ENCODE measurements at places on chromosomes 2 and 18.

DNA sequence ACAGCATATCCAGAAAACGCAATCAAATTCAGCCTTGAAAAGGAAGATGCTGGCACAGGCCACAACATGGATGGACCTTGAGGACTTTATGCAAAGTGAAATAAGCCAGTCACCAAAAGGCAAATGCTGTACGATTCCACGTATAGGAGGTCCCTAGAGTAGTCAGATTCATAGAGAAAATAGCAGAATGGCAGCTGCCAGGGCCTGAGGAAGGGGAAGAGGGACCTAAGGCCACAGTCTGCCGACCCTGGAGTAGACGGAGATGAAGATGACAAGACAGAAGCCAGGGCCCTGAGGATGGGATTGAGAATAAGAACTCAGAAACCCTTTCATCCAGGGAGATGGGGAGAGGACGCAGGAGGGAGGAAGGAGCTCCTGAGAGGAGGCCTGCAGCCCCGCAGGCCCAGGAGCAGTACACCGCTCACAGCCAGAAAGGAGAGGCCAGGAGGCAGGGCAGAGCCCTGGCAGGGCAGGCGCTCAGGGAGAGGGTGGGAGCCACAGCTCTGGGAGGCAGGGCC, 8.1 kb upstream of the MTERF4 start:
- no peak for DNase-seq

DNA sequence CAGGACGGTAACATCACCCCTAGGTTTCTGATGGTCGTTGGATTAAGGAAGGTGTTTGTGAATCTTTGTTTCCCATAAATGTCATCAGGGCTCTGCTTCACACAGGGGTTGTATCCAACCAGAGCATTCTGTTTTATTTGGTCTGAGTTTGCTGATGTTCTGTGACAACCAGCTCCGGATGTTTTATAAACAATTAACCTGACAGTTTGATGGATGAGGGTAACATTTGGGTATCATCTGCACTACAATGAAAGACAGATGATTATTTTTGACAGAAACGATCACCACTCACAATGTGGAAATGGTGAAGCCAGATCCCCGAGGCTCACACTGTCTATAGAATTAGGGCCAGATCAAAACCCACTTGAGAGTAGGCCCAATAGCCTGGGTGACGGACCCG, 107.1 kb downstream of the CDC42EP3 start:
- DNase-seq, result no peak

- no peak for DNase-seq
These were observed 127.9 kb downstream of the UXS1 start for GRCh38 chr2:106065983-106066820.

DNA sequence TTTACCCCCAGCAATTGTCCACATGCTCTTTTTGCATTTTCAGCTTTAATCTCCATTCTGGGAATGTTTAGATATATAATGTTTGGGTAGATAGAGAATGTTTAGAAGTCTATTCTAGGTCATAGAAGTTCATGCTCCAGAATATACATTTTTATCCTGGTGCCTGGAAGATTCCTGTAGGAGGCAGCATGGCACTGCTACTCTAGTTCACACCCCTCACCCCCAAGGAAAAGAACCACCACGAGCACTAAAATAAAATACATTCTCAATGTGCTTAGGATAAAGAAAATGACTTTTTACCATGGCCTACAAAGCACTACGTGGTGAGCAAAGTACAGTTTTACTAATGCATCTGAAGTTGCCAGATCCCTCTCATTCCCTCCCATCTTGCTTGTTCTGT, 53.8 kb downstream of the MYO1B start:
- no peak for DNase-seq

DNA sequence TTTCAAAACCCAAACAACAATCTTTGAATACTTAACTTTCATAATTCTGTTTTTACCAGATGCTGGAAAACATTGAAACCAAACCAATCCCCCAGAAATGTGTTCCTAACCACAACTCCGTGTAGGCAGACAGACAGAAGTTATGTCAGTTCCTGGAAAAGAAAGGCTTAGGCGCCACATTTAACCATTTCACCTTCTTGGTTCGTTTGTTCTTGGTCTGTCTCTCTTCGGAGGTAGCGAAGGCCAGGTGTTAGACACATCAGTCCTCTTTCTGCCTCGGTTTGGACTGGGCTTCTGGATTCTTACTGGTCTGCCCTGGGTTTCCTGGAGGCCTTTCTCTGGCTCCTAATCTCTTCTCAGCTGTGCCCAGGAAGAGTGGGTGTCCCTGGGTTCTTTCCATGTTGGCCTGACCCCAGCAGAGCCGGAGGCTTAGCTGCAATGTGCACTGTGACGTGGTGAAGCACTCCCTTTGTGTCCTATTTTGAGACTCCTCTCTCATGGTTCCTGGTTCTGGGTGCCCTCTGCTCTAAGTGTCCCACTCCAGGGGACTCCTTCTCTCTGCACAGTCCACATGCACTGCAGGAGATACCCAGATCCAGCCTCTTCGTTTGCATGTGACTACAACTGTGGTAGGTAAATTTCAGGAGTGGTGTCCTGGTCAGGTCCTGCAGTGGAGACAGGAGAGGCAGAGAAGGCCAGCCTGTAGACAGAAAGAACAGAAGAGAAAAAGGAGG, 23.1 kb upstream of the RAB31 start:
- no peak for DNase-seq

- DNase-seq, result no peak
These were observed 99.3 kb downstream of the TPO start for GRCh38 chr2:1512321-1513289.

GRCh38 chr2:8154270-8154669, 527.6 kb upstream of the ID2 start:
- no peak for DNase-seq

GRCh38 chr18:62898359-62898758, 183.0 kb downstream of the PHLPP1 start:
- DNase-seq, result no peak

DNA sequence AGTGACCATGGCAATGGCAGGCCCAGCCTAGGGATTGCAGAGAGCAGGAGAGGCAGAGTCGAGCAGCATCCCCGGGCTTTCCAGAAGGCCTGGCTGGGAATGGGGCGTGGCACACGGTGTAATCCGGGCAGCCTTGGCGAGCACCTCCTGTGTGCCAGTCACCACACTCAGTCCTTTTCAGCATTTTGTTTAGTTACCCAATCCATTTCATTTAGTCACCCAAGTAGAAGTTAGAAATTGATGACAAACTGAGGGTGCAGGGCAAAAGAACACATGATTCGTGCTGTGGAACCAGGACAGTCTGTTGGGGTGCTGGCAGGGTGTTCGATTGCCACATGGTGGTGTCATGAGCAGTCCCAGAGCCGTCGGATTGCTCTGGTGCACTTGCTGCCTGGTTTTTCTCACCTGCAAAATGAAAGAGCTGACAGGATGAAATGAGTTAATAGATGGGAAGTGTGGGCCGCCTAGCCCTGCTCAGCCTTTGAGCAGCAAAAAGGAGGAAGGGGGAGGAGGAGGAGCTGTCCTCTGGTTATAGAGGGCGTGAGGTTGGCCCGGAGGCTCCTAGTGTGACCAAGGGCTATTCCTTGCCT, 299.4 kb downstream of the AGAP1 start:
- no peak for DNase-seq

DNA sequence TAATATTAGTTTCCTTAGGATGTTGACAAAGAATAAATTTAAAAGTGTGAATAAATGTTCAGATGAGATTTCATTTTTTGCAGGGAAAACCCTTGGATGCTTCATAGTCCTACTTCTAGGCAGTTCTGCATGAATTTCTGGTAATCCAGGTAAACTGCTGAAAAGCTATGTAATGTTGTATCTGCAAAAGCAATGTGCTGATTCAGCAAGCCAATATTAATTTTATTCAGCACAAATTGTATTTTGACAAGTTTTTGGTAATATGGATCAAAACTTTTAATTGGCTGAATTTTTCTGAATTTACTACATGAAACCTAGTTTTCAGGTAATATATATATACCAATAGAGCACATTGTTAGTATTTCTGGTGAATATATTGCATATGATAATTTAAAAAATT, 17.8 kb upstream of the RBBP8 start:
- DNase-seq, result no peak

DNA sequence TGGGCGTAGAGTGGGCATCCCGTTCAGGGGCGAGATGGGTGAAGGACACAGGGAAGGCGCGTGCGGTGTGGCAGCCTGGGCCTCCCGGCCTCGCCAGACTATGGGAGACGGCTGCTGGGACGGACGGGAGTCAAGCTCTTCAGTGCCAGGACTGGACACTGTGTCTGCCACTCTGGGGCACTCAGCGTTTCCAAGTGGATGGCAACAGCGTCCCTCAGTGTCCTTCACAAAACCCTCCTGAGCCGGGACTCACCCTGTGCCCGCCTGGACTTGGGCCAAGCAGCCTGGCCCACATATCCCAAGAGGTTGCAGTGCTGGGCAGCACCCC, 16.3 kb upstream of the BOK start:
- no peak for DNase-seq

- no peak for DNase-seq
These were observed 151.6 kb downstream of the RTN4 start for GRCh38 chr2:54898456-54899226.

DNA sequence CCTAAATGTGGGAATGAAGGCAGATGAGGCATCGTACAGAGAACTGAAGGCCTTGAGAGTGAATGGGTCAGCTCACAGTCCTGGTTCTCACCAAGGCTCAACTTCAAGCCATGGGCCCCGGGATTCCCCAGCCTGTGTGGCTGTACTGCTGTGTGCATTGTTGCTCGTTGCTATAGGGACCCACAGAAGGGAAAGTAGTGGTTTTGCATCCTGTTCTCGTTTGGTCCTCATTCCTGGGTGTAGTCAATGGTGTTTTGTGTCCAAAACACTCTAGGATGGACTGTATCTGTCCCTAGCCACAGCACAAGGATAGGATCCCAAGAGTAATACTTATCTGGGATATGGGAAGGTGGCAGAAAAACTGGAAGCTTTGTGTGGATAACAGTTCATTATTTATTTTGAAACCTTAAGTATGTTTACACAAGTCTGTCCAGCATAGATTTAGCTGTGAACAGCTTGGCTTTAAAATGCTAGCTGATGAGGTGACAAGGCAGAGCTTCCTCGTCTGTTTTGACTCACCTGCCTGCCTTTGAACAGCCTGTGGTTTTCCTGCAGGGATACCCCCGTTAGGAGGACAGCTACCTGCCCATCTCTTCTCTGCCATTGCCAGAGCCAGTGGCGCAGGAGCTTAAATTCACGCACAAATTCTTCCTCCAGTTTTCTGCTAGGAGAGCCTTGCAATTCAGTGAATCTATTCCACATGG, 85.0 kb downstream of the WDSUB1 start:
- no peak for DNase-seq

GRCh38 chr18:6948281-6949055, 169.1 kb downstream of the LAMA1 start:
- DNase-seq, result no peak

All from activated T-cell treated with anti-CD3 and anti-CD28 coated beads for 24 hours (primary cell).